T-helper 9 cell (primary cell): ENCODE measurements at places on chromosomes 6 and 20.

GRCh38 chr6:31498748-31499147 lies 803 bp downstream of the MICB start:
- DNase-seq, result no peak

- no peak for DNase-seq
Observed at GRCh38 chr6:17610835-17611234, 10.7 kb downstream of the FAM8A1 start.

- no peak for DNase-seq
Observed at GRCh38 chr6:82836022-82836575, 229.5 kb downstream of the UBE3D start.

DNA sequence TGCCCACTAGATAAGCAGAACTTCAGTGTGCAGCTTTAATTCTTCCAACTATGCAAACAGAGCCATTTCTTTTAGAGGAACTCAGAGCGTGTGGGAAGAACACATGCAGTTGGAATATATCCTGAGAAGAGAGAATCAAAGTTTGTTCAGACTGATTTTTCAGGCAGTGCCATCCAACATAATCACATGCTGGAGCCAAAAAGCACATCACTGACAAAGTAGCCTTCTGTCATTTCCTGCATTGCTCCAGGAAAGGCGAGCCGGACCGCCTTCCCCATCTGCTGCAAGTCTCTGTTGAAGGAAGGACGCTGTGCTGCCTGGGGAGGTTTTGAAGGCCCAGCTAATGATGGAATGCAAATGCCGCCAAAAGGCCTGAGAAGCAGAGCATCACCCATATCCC lies 98.4 kb downstream of the DOK5 start:
- no peak for DNase-seq
